Hematopoietic multipotent progenitor cell treated with erythropoietin and hydrocortisone succinate and interleukin-3 and kit ligand, for 6 days (in vitro differentiated cells): ENCODE measurements at places on chromosomes 7 and 10.

DNA sequence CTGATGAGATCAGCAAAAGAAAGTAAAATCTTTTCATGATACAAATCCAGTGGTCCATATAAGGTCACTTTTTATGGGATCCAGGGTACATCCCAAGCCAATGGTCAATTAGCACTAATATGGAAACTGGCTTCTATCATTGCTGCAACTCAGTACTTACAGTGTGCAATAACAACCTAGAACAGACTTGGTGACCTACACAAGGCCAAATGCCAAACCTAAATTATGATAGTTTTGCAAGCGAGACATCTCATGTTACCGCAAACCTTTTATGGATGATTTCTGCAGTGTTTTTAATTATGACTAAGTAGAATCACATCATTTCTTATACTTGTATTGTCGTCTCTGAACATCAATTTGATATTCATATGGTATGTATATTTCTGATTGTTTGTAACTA lies 583.5 kb upstream of the SEMA3D start:
- DNase-seq = no peak

GRCh38 chr10:84990713-84991112 lies 662.3 kb downstream of the CCSER2 start:
- DNase-seq = no peak

GRCh38 chr10:99266383-99266782 lies 30.7 kb upstream of the HPSE2 start:
- DNase-seq = no peak

- DNase-seq = no peak
Observed at GRCh38 chr7:54560723-54561122, 18.5 kb downstream of the VSTM2A start.
